Urinary bladder (tissue), 4 donors: ENCODE measurements at places on chromosomes 2 and 18. TPM values are rescaled to one million over a fixed set of nuclear protein-coding genes. Genes with fewer than 3 reads are reported as not detected.

The TLX2 gene
- 0.63 TPM for total RNA-seq

The OXER1 gene
- 1.5 TPM for total RNA-seq

The CHST10 gene
- total RNA-seq: 12.5 TPM

The ABCB11 gene
- total RNA-seq: 0.11 TPM

The C1QL2 gene
- not detected for total RNA-seq

The TMEFF2 gene
- 4.7 TPM for total RNA-seq

The SGO2 gene
- 18.0 TPM for total RNA-seq

The CLEC4F gene
- total RNA-seq: not detected

The ASIC4 gene
- 0.32 TPM for total RNA-seq

The RESP18 gene
- not detected for total RNA-seq

The PAIP2B gene
- total RNA-seq: 7.6 TPM

The RPRM gene
- total RNA-seq: 5.6 TPM

The CYP26B1 gene
- total RNA-seq: 4.7 TPM

The SH2D6 gene
- total RNA-seq: not detected

The ECEL1 gene
- 0.21 TPM for total RNA-seq

The VWC2L gene
- not detected for total RNA-seq

The IL36B gene
- not detected for total RNA-seq

The CDK5R2 gene
- 0.16 TPM for total RNA-seq

The SPP2 gene
- not detected for total RNA-seq

The ASB18 gene
- not detected for total RNA-seq

The ST8SIA3 gene
- 0.69 TPM for total RNA-seq

The CNTNAP5 gene
- total RNA-seq: 1.8 TPM

The SERPINB13 gene
- 1.7 TPM for total RNA-seq

The CXCR1 gene
- 0.26 TPM for total RNA-seq

The GAD1 gene
- 0.85 TPM for total RNA-seq

The PROKR1 gene
- 0.69 TPM for total RNA-seq

The SESTD1 gene
- total RNA-seq: 81.0 TPM

The SLC5A7 gene
- total RNA-seq: 6.3 TPM

The UGT1A3 gene
- 1.2 TPM for total RNA-seq

The IL36G gene
- not detected for total RNA-seq

The PAPOLG gene
- total RNA-seq: 31.9 TPM

The IHH gene
- not detected for total RNA-seq

The CD207 gene
- total RNA-seq: not detected

The GLI2 gene
- total RNA-seq: 11.3 TPM

The CPSF3 gene
- 45.2 TPM for total RNA-seq

The ARHGAP15 gene
- 107 TPM for total RNA-seq

The IL1B gene
- 2.3 TPM for total RNA-seq

The MC4R gene
- 0.16 TPM for total RNA-seq

The CPS1 gene
- total RNA-seq: 1.3 TPM

The GPR39 gene
- total RNA-seq: 3.2 TPM

The FBXO48 gene
- total RNA-seq: 1.2 TPM

The LIPG gene
- total RNA-seq: 5.0 TPM

The PLEKHH2 gene
- 53.6 TPM for total RNA-seq

The PROM2 gene
- total RNA-seq: 13.6 TPM

The UGT1A10 gene
- not detected for total RNA-seq

The PIEZO2 gene
- total RNA-seq: 78.1 TPM

The STPG4 gene
- not detected for total RNA-seq

The STAT4 gene
- 7.1 TPM for total RNA-seq

The CARF gene
- total RNA-seq: 28.5 TPM

The CTAGE1 gene
- total RNA-seq: not detected

The SPATA3 gene
- total RNA-seq: not detected
